HepG2 (cell line): ENCODE measurements at places on chromosomes 5 and 9. TPM values are rescaled to one million over a fixed set of nuclear protein-coding genes. Genes with fewer than 3 reads are reported as not detected.

LRRTM2 gene
- total RNA-seq, result not detected in 2 replicates

GRCh38 chr9:132040808-132041207 is 38.9 kb downstream of the MED27 start:
- no peak for DNase-seq
- no peaks in the 10 kb centered on the region for H3K27me3 ChIP-seq
- H3K4me1 ChIP-seq, result peaks cover 5% of the 10 kb centered on the region; the same call in 1 of the 2 replicates
- H3K36me3 ChIP-seq, result no peaks in the 10 kb centered on the region

SH2D3C gene
- total RNA-seq, result not detected in 2 replicates

- H3K27me3 ChIP-seq, result no peaks in the 10 kb centered on the region
- no peak overlapping the region for H3K27ac ChIP-seq
- no peaks in the 10 kb centered on the region for H3K36me3 ChIP-seq
- DNase-seq, result no peak
- H3K4me1 ChIP-seq, result peaks cover 6% of the 10 kb centered on the region; the same call in 1 of the 2 replicates
Observed at GRCh38 chr9:14198841-14199455, 115.0 kb downstream of the NFIB start.

PDGFRB gene
- 1.5 and 4.0 TPM in 2 replicates for total RNA-seq

DMXL1 gene
- 18.6 and 22.9 TPM in 2 replicates for total RNA-seq

DNA sequence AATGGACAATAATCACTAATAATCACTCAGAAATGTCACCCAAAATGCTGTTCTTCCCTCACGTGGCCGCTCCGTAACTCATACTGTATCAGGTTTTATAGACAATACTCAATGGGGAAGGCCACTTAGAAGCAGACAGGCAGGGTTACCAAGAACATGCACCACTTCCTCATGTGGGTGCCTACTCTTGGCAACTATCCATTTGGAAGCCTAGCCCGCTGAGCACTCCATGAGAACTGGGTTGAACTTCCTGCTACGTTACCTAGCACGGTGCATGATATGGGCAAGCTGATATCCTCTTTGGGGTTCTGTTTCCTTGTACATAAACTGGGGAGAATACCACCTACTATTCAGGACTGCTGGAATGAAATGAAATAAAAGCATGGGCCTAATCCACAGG is 14.3 kb downstream of the DAP start:
- no peaks in the 10 kb centered on the region for H3K27me3 ChIP-seq
- H3K4me3 ChIP-seq, result no peak overlapping the region
- no peak for DNase-seq

CYLC2 gene
- total RNA-seq, result not detected in 2 replicates

DNA sequence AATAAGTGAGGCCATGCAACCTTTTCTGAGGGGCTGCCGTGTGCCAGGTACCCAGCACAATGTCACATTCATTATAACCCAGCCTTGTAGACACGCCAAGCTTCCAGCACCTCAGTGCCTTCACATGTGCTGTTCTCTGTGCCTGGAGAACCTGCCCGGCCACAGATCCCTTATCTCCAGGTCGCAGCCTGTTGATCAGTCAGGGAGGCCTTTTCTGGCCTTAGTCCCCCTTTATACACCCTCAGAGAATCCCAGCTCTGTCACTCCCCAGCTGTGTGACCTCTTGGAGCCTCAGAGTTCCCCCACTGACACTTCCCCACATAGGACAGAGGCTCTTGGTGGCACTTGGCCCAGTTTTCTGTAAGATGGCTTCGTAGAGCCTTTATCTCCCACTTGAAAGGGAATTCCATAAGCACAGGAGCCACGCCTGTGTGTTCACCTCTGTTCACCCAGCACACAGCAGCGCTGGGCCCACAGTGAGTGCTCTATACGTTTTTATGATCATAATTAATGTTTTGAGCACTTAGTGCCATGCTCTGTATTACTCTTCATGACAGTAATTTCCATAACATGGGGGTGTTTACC is 38.7 kb downstream of the NEURL1B start:
- no peak for DNase-seq
- H3K4me1 ChIP-seq, result no peaks in the 10 kb centered on the region
- no peak overlapping the region for H3K4me3 ChIP-seq

DNA sequence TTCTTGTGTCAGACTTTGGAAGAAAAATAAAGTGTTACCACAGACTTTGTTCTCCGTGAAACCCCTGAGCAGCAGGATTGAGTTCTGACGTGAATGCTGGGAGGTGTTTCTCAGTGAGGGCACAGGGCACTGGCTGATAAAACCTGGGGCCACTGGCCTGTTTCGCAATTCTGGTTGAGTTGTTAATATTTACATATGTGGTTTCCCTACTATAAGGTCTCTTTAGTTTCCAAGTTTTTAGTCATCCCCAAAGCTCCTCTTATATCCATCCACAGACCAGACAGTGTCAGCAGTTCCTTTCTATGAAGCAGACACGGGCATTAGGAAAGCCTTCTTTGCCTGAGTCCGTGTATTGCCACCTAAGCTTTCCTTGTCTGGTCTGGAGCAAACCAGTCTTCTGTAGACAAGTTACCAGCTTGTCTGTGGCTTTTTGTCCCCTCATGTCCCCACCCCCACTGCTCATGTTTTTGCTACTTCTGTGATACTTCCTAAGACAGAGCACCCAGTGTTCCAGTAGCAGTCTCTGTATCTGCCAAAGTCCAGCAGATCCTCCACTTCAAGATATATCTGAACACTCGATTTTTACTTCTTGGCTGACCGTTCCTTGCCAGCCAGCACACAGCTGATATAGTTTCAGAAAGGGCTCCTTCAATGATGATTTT is 42.0 kb downstream of the ACO1 start:
- H3K36me3 ChIP-seq, result peaks cover 39% of the 10 kb centered on the region; the same call in 2 of the 3 replicates
- peaks cover 53% of the 10 kb centered on the region for H3K4me1 ChIP-seq
- H3K27ac ChIP-seq, result peak overlapping the region; percentile 88
- H3K4me3 ChIP-seq, result peak overlapping the region; percentile 40; the same call in 1 of the 2 replicates
